ENCODE measurements at places on chromosomes 2 and 18.

- DNase-seq = no peak
Measured at GRCh38 chr2:150403457-150403856, 84.0 kb downstream of the RND3 start.

DNA sequence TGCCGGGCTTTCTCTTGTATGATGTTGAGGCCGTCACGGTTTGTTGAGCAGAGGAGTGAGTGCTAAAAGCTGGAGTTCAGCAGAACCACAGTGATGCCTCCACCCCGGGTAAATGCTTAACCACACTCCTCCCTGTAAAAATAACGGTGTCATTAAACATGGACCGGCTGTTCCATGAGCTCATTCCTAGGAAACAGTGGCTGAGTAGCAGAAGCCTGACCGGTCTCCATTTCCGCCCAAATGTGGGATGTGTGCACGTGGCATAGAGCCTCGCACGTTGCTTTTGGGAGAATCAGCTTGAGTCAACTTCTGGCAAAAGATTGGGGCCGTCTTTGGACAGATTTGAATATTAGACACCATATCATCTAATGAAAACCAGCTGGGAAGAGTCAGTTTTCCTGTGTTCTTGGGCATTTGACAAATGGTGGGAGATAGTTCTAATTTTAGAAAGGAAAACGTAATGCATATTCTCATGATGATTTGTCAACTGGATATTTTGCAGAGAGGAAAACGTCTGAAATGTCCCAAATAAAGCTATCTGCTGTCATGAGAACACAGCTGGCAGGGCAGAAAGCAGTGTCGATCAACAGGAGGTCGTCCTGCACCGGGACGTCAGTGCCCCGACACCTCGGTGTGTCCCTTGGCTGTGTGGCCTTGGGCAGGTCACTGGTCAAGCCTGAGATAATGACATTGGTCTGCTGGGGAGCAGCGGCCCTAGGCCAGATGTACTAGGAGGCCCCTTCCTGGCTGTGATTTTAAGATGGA lies 42.4 kb downstream of the LRRFIP1 start:
- no peak for DNase-seq

DNA sequence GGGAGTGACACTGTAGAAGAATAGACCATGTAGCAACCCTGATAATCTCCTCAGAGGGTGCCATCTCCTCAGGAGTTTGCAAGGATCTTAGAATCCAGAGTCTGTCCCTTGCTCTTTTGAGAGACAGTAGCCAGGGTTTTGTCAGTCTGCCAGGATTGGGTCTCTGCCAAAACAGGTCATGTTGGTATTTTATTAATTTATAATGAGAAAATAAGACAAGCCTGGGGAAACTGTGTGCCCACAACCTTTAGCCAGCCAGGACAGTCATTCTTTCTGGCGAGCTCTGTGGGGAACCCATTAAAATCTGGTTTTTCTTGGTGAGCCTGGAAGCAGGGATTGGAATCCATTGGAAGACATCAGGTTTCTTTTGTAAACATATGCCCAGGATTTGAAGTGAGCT lies 78.6 kb downstream of the PTPRM start:
- DNase-seq = no peak

GRCh38 chr2:75545922-75546321 lies 14.8 kb downstream of the EVA1A start:
- DNase-seq = no peak
